AG09319 (cell line): ENCODE measurements at places on chromosomes 3 and 15.
A peak's percentile ranks its signal among the peaks of the same experiment; 100 is the strongest.

- no peak for DNase-seq
Observed at GRCh38 chr3:79052054-79052681, 715.6 kb downstream of the ROBO1 start.

- DNase-seq, result peak; percentile 81
Observed at GRCh38 chr3:44995142-44995770, 19.2 kb downstream of the EXOSC7 start.

GRCh38 chr3:104746056-104746455, 620.7 kb upstream of the ALCAM start:
- no peak for DNase-seq

DNA sequence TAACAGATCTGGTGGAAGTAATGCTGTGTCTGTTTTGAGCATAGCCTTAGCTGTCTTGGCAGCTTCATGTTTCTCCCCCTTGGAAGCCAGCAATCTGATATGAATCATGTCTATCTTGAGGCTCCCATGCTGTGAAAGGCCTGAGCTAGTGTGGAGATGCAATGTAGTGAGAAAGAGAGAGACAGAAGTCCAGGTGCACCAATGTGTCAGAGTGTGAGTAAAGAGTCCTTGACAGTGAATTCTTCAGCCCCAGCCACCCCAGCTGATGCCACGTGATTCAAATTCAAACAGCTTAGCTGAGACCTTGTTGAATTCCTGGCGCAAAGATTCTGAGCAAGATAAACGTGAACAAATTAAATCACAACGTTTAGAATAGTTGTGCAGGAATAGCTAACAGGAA, 704.2 kb downstream of the EDEM1 start:
- no peak for DNase-seq

GRCh38 chr15:39273717-39274411, 307.0 kb upstream of the THBS1 start:
- no peak for DNase-seq

DNA sequence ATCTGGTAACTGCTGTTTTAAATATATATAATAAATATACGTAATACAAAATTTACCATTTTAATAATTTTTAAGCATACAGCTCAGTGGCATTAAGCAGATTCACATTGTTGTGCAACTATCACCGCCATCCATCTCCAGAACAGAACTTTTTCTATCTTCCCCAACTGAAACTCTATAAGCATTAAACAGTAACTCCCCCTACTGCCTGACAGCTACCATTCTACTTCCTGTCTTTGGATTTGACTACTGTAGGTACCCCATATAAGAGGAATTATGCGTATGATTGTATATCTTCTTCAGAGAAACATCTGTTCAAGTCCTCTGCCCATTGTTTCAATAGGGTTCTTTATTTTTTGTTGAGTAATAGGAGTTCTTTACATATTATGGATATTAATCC, 36.8 kb downstream of the EID1 start:
- DNase-seq, result no peak

GRCh38 chr3:96700322-96701315, 113.8 kb upstream of the EPHA6 start:
- DNase-seq, result no peak

- DNase-seq, result no peak
Observed at GRCh38 chr15:26939398-26939797, 31.6 kb upstream of the GABRG3 start.

DNA sequence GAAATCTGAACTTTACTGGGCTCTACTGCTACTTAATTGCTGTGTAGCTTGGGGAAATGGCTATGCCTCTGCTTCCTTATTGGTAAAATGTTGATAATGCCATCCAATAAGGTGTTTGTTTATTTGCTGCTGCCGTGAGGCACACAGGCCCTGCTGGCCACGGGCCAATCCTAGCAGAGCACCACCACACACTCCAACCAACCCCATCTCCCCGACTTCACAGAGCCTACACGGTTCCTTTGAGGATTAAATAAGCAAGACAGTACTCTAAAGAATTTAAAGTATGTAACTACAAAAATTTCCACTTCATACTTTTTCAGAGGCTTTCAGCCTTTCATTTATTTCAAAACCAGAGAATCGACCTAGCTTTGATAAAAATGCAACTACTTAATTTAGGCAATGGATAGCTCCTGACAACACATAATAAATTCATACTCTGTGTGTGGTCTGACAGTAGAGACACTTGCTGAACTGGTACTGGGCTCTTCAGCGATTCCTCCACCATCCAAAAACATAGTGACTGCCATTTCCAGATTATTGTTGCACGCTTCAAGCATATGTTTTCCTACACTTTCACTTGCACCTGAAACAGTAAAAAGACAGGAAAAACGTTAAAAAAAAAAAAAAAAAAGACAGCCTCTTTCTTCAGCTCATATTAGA, 25.3 kb downstream of the UBXN7 start:
- no peak for DNase-seq

- no peak for DNase-seq
Observed at GRCh38 chr3:151979906-151980305, 106.5 kb downstream of the SUCNR1 start.

DNA sequence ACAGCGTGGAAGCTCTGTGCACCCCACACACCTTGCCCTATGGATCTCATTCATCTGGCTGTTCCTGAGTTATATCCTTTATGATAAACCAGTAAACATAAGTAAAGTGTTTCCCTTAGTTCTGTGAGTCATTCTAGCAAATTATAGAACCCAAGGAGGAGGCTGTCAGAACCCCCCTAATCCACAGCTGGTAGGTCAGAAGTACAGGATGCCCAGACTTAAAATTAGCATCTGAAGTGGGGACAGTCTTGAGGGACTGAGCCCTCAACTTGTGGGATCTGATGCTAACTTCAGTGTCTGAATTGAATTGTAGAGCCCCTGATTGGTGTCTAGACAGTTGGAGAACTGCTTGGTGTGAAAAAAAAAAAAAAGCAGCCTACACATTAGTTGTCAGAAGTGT, 75.1 kb downstream of the B3GNT5 start:
- no peak for DNase-seq

- DNase-seq, result no peak
Observed at GRCh38 chr15:83132861-83133523, 25.5 kb downstream of the TM6SF1 start.

DNA sequence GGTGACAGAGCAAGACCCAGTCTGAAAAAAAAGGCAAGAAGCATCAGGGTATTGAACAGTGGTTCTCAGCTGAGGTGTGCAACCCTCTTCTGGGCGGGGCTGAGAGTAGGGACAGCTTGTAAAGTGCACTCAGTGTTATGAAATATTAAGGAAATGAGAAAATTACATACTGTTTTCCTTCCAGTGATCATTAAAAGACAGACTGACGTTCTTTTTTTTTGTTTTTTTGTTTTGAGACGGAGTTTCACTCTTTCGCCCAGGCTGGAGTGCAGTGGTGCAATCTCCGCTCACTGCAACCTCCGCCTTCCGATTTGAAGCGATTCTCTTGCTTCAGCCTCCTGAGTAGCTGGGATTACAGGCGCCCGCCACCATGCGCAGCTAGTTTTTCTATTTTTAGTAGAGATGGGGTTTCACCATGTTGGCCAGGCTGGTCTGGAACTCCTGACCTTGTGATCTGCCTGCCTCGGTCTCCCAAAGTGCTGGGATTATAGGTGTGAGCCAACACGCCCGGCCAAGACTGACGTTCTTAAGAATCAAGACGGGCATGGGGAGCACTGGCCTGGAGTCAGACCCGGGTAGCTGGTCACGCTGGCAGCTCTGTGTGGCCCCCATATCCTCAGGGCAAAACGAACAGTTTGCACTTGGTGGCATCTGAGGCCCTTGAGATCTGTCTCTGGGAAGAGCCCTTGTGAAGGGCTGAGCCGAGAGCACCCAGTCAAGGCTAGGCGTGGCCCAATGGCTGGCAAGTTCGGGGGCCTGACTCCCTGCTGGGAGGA, 11.4 kb downstream of the MAN2A2 start:
- DNase-seq, result no peak

GRCh38 chr3:10397879-10398278, 77.0 kb upstream of the SEC13 start:
- DNase-seq, result no peak

DNA sequence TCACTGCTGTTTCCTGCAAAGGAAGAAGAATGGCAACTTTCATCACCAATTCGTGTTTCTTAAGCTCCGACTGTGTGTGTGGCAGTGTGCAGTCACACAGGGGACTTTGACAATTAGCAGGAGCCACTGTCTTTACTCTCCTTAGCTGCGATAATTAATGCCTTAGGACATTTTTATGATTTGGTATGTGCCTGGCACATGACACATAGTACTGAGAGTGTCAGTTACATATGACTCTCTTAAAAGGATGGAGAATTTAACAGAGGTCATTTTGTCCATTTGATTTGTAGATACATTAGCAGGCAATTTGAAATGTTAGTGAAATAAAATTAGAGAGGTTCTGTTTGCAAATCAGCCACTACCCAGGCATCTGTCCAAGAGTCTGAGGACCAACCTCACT, 128.9 kb upstream of the VEPH1 start:
- no peak for DNase-seq

DNA sequence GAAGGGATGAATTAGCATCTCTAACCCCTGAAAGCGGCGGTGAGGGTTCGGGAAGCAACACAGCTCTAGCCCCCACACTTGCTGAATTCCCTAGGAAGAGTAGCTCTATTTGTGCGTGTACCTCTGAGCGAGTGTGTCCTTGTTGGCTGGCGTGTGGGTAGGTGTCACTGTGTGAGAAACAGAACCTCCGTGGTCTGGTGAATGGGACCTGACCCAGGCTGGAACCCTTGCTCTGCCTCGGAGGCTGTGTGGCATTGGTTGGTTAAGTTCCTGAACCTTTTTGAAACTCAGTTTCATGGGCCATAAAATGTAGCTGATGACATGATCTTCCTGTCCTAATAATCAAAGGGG, 414 bp upstream of the TMEM115 start:
- DNase-seq, result no peak

DNA sequence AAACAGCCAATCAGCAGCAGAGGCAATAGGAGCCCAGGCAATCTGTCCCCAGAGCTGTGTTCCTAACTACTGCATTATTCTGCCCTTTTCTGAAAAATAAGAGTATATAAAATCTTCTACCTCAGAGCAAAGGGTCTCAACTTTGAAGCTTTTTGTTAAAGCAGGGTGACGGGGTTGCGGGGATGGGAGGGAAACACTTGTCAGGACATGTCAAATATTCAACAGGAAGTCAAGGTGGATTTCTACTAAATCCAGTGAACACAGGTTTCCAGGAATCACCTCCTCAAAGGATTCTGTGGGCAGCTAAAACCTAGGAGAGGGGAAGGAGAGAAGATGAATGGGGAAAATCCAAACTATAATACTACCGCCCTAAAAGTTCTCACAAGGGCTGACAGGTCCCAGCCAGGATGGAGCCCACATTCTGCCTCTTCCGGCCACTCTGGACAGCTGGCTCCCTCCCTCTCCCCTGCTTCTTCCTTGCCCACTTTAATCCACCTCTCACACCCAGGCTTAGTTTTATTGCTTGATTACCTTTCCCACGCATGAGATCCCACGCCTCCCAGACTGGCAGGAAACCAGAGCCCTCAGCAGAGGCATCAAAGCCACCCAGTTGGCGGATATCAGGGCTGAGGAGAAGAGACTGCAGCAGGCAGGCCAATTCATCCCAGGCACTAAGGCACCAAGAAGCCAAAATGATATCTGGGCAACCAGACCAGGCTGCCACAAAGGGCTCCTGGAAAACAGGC, 77.2 kb downstream of the OSBPL10 start:
- no peak for DNase-seq

GRCh38 chr15:41031232-41032078, 78.2 kb downstream of the CHAC1 start:
- no peak for DNase-seq

DNA sequence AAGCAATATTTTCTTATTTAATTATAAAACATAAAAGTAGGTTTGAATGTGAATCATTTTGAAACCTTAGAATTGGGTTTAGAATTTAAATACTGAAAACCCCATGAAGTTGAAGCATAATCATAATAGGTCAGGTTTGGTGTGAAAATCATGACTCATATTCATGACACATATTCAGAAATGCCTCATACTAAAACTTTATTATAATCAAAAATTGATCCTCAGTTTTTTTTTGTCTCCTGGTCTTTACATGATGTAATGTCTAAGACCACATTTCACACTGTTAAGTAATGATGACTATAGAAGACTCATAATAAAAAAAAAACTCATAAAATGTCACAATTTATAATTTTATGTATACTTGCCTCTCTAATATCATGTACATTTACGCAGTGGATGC, 190.4 kb downstream of the FOXP1 start:
- DNase-seq, result no peak

DNA sequence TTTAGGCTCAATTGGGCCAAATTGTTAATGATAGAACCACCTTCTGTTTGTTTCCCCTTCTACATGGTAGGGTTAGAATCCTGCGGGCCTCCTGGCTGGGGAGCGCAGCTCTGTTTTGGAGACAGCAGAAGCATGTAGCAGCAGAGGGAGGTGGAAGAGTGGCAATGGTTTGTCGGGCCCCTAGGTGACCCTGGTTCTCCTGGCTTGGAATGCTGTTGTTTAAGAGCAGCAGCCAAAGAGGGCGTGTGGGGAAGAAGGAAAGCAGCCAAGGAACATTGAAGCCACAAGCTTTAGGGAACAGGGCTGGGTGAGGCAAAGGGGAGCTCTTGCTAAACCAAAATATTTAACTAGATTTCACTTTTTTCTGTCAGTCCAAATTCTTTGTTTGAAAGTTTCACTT, 213.7 kb upstream of the NR2E3 start:
- peak; percentile 45 for DNase-seq

DNA sequence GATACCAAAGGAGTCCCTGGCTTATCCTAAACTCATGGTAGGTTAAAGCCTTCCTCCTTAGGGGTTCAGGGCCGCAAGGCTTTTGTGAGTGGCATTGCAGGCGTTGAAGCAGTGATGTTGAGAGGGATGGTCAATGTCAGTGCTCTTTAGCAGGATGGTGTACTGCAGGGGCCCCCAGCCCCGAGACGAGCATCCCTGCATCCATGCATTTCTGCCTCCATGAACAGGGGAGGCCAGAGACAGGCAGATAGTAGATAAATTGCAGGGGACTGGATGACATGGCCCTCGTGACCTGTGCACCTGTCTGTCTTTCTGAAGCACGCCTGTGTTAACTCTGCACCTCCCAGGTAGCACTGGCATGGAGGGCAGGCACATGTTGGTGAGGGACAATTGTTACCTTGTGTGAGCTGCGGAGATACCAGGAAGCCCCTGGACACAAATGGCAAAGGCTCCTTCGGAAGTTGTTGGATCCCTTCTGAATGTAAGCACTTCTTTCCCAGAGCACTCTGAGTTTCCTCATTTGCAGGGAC, 133.5 kb downstream of the SNRPN start:
- no peak for DNase-seq

GRCh38 chr3:153166206-153166605, 4.2 kb downstream of the RAP2B start:
- no peak for DNase-seq

DNA sequence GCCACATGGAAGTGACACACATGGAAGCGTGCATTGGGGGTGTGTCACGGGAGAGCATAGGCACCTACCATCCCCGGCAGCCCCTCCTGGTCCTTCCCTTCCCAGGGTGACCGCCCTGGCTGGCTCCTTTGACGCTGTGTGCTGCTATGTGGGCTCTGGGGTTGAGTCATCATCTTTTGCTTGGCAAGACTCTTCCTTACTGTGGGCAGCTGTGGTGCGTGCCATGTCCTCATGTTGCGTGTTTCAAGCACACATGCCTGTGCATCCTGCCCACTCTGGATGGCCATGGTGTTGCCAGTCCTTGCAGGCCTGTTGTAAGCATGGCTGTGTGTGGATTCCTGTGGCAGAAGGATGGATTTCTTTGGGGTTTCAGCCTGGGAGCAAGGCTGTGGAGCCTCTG, 14.0 kb downstream of the PLXNA1 start:
- no peak for DNase-seq

- DNase-seq, result no peak
Observed at GRCh38 chr15:67670647-67671305, 128.3 kb downstream of the MAP2K5 start.

GRCh38 chr15:35540885-35541284, 5.1 kb downstream of the DPH6 start:
- DNase-seq, result no peak
